NCI-H1694 (cell line): ENCODE measurements at places on chromosomes 4 and X.
A peak's percentile ranks its signal among the peaks of the same experiment; 100 is the strongest.

GRCh38 chr4:153318696-153319320 is 25.7 kb upstream of the MND1 start:
- peak; percentile 70 for DNase-seq

GRCh38 chr4:54566608-54567007 is 91.1 kb upstream of the KIT start:
- no peak for DNase-seq

GRCh38 chr4:111997785-111998184 is 147.5 kb upstream of the FAM241A start:
- no peak for DNase-seq

- no peak for DNase-seq
Measured at GRCh38 chr4:98585596-98585995, 72.8 kb downstream of the TSPAN5 start.

GRCh38 chrX:118347131-118347530 is 1.2 kb downstream of the WDR44 start:
- no peak for DNase-seq

- DNase-seq, result no peak
Measured at GRCh38 chr4:39596971-39597370, 41.7 kb downstream of the SMIM14 start.

GRCh38 chrX:120463241-120463640 is 5.9 kb downstream of the LAMP2 start:
- DNase-seq, result no peak

- peak; percentile 1 for DNase-seq
Measured at GRCh38 chr4:83109480-83110222, 4.9 kb downstream of the PLAC8 start.

GRCh38 chrX:24647257-24648058 is at the start of gene PCYT1B:
PCYT1B (minus strand) TSS chrX:24647347; CDS start chrX:24647105, 242 bp downstream.
- DNase-seq, result peak; percentile 92

GRCh38 chr4:36233567-36234266 is 10.6 kb downstream of the ARAP2 start:
- no peak for DNase-seq

DNA sequence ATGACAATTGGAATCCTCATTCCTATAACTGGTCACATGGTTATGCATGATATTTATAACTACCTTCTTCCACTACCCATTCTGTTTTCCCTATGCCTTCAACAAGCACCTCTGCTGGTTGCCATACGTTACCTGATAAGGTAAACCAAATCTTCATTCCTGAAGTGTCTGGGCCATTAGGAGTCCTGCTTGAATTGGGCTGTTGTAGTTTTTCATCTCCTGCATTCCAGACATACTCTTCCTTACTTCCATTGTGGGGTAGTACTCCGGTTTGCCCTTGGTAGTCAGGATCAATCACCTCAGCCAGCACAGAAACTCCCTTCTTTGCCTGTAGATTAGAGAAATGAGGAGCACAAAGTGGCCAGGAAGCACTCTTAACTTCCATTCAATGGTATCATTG is 109.1 kb upstream of the LANCL3 start:
- DNase-seq, result no peak

DNA sequence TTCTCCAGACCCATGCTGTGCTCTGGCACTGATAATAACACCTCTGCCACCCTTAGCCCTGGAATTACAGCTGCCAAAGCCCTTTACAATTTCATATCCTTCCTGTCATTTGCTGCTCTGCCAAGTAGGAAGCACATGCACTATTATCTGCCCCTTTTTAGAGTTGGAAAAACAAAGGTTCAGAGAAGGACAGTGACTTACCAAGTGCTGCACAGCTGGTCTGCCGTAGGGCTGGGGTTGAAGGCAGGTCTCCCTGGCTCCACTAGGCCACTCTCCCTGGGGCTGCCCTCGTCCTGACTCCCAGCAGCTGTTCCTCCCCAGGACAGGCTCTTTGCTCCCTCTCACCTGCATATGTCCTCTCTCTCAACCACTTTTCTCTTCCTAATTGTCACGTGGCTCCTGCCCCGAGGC is 73.4 kb downstream of the ANAPC4 start:
- DNase-seq, result no peak

- DNase-seq, result no peak
Measured at GRCh38 chr4:106418444-106418843, 49.9 kb upstream of the GIMD1 start.

GRCh38 chrX:2954541-2954940 is 25.4 kb upstream of the ARSD start:
- no peak for DNase-seq

GRCh38 chr4:888029-888428 is 44.1 kb downstream of the GAK start:
- DNase-seq, result no peak

DNA sequence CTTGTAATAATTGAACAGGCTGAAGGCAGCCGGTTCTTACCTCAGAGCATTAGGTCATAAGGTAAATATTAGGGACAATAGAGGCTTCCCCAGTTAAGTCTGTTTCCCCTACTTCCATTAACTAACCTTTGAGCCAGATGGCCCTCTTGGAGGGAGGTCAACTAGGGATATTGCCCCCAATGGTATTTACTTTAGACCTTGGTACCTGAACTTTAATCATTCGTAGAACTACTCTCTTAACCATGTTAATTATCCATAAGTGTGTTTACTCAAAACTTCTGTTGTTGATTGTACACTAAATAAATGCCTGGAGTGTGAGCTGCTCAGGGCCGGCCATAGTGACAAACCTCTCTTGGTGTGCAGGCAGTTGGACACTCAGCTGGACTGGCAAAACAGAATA is 1843.5 kb upstream of the AGA start:
- no peak for DNase-seq

GRCh38 chr4:76571274-76571673 is 136.2 kb downstream of the SHROOM3 start:
- no peak for DNase-seq

- DNase-seq, result no peak
Measured at GRCh38 chrX:16848541-16848940, 21.6 kb downstream of the RBBP7 start.

GRCh38 chrX:42952621-42953020 is 174.7 kb upstream of the PPP1R2C start:
- no peak for DNase-seq

DNA sequence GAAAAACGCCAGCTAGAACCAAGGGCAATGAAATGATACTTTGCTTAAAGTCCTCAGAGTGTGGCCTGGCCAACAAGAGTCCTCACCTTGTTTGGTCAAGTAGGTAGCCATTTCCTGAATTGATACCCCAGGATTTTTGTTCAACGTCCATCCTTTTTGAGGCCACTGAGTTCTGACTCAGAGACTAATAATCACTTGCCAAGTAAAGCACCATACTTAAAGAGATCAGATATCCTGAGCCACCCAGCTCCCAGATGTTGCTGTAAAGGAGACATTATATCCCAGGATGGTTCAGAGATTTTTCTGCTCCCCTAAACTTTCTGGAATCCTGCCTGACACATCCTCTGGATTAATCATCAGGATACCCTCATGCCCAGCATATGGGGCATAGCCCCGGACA is 190.9 kb downstream of the RAP1GDS1 start:
- no peak for DNase-seq

- DNase-seq, result peak; percentile 34
Measured at GRCh38 chrX:22686138-22686541, 313.6 kb upstream of the DDX53 start.

GRCh38 chr4:123120473-123120872 is 198.1 kb upstream of the NUDT6 start:
- DNase-seq, result no peak

- no peak for DNase-seq
Measured at GRCh38 chr4:127781300-127782024, 660 bp upstream of the HSPA4L start.

DNA sequence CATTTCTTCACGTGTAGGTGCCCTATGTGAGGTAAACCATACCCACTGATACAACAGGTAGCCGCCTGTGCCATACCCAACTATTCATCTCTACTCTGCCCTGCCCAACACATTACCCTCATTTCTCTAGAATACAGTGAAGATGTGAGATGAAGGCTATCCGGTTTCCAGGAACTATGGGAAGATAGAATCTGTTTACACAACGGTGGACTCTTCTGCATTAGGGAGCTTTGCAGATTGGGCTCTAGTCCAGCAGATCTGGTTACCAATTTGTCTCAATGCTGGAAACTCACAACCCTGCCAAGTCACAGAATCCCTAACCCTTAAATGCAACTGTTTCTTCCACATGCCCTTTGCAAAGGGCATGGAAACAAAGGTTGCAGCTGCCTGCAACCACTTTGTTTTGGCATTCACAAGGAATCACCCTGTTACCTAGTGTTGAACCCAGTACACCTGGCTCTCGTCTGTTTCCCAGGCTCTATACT is 6.4 kb upstream of the SLAIN2 start:
- no peak for DNase-seq

- no peak for DNase-seq
Measured at GRCh38 chr4:186074189-186074588, 5.2 kb downstream of the TLR3 start.

- DNase-seq, result no peak
Measured at GRCh38 chr4:154611833-154612232, 623 bp downstream of the FGG start.
